ENCODE measurements at places on chromosomes 3 and 15.

GRCh38 chr3:161372321-161373260, 1.3 kb upstream of the SPTSSB start:
- DNase-seq: no peak

DNA sequence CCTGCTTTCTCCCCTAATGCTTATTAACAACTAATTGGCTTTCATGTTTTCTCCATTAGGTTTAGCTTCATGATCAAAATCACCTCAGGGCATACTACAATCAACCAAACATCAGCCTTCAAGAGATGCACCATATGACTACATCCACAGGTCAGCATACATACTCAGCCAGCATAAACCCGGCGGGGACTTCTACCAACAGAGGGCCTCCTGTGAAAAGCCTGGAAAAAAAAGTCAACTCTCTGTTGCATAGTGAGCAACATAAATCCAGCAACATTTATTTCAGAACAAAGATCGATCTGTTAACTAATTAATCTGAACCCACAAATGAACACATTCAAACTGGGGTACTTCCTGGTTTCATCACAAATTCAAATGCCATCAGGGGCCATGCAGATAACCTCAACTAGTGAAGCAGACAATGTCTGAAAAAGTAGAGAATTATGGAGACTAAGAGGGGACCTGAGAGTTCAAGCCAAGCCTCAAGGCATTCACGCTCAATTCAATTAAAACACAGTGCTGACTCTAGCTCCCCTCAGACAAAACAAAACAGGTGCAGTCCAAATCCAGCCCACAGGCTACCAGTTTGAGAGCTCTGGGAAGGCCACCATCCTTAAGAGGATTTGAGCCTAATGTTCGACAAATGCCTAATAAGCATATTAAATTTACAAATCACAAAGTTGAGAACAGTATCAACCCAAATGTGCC, 124.5 kb downstream of the MAGI1 start:
- no peak for DNase-seq

DNA sequence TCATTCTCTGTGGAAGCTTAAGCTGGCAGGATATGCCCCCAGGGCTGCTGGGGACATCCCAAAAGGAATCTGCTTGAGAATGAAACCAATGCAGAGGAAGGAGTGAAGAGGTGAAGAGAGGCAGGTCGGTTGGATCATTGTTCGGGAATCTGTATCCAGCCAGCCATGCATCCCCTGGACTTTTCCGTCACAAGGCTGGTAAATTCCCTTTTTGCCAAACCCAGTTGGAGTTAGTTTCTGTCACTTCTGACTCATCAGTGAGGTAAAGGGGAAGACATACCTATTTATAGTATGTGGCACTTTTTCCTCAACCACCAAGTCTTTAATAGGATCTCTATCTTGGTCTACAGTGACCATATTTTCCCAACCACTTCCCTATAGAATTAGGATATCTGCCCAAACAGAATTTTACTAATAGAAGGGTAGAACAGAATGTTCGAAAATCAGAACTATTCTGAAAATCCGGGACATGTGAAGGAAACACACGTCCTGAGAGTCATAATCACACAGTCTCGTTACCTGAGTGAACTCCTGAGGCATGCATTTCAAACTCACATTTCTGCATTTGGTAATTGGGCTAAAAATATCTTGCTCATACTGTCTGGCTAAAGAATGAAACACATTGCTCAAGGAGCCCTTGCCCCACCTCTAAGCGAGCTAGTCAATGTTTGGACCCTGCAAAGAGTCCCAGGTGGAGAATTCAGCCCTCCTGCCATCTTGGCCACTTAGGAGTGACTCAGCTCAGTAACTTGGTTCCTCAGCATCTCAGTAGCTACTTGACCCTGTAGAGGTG, 289.7 kb upstream of the ADAMTS9 start:
- no peak for DNase-seq

DNA sequence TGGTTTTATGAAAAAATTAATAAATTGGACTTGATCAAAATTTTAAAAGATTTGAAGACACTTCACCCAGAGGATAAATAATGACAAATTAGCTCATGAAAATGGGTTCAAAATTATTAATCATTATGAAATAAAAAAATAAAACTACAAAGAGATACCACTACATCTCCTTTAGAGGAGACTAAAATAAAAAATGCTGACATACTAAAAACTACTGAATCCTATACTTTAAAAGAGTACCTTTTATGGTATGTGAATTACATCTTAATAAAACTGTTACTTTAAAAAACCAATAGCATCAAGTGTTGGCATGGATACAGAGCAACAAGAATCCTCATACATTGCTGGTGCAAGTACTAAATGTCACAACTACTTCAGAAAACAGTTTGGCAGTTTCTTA, 46.0 kb upstream of the MYRIP start:
- DNase-seq: no peak

- DNase-seq: no peak
Measured at GRCh38 chr3:21056293-21056692, 694.7 kb downstream of the ZNF385D start.

GRCh38 chr15:39585871-39586301, 5.0 kb downstream of the THBS1 start:
- no peak for DNase-seq

DNA sequence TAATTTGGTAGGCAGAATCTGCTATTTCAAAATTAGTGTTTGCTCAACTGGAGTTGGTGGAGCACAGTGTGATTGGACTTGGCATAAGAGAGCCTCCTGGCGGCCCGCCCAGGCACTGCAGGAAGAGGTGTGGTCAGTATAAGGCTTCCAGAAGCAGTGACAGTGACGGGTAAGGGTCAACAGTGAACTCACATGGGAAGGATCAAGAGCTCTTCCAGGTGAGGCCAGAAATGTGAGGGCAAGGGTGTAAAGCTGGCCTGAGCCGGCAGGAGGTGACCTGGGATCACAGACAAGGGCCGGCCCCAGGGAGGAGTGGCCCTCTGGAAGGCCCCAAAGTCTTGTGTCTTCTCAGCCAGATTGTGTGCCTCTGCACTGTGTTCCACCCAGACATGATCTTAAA, 93.2 kb upstream of the RNF7 start:
- no peak for DNase-seq

DNA sequence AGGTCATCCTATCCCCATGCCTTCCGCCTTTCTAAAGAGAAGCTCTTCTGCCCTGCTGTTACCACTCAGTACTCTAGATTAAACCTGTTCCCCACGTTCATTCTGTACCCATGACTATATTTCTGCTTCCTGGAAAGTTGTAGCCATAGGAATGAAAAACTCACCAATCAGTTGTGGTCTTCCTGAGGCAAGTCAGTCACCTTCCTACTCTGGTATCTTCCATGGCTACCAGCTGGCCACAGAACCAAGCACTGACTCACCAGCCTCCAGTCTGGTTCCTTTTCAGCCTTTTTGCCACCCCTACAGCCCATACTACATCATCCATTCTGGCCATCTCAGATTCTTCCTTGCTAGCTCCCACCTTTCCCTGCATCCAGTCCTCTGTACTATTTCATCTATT, 46.4 kb downstream of the TMEM44 start:
- DNase-seq: no peak

DNA sequence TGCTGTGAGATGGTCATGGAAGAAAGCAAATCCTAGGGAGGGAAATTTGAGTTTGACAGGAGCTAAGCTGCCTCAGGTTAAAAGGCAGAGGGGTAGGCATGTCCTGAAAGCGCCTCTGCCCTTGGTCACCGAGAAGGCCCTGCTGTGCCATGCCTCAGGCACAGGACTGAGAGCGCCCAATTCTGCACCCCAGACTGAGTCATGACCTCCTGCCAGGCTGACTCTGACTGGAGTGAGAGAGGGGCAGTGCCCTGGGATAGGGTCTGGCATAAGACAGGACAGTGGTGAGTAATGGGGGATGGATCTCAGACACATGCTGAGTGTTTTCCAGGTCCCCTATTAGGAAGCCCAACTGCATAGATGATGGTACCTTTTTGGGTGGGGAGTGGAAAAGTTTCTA, 44.4 kb downstream of the EPHB1 start:
- DNase-seq: no peak
